Stimulated activated naive CD8-positive, alpha-beta T cell treated with anti-CD3 and anti-CD28 coated beads, Interleukin-15, Interleukin-2, amounts not matched to agents 100 U/mL and 50 U/mL, for 24 hours (primary cell): ENCODE measurements at places on chromosomes 11 and 22.

GRCh38 chr11:86741839-86742805, 58.2 kb upstream of the PRSS23 start:
- no peak for DNase-seq

GRCh38 chr11:134479206-134480135, 67.4 kb upstream of the B3GAT1 start:
- DNase-seq = no peak

DNA sequence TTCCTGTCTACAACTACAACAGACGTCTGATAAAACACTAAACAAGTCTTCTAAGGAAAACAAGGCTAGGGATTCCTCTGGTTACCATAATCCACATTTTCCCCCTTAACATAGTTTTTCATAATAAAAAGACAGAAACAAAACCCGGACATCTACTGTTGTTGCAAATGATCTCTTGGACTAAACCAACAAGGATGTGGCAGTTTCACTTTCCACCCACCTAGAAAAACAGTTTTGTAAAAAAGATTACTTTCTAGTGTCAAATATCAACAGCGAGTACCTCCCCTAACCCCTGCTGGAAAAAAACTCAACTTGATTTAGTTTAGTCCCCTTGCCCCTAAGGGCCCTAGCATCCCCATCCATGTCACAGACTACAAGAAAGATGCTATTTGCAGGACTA, 5.4 kb downstream of the GNG3 start:
- no peak for DNase-seq

DNA sequence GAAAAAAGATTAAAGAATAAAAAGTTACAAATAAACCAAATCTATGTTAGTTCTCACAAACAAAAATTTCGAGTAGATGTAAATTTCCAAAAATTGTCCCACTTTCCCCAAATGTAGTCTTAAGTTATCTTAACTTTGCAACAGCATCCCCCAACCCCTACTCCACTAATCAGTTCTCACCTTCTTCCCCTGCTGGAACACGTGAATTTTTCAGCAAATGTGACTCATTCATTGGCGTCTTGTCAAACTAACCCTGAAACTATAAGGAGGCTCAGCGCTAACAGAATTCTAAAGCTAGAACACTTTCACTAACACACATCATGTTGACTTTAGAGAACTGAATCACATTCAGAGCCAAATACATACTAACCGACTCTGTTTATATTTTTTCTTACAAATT, 46.1 kb downstream of the PHF21A start:
- no peak for DNase-seq

DNA sequence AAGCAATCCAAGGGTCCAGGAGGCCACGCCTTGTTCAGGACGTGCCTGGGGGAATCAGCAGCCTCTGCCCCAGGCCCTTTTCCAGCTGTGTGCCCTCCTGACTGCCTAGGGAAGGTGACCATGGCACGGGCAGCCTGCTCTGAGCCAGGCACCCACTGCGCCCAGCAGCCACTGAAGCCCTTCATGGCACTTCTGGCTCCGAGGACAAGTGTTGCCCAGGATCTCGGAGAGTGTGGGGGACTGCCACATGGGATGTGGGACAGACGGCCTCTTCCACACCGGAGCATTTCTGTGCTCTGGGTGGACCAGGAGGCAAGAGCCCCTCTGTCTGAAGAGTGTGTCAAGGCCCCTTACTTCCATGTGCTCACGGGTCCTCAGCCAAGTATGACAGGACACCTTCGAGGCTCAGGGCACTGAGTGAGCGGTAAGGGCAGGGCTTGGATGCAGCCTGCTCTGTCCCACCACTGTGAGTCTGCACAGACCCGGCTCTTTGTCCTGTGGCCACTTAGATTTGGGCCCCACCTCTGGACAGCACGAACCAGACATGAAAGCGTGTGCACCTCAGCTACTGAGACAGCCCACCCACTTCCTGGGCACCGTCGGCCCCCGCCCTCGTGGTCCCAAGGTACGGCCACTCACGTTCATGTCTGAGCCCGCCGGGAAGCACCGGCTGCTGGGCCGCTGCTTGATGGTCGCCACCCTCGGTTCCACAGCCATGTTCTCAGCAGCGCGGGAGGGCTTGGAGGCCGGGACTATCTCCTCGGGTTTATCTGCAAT, 93.6 kb downstream of the CTTN start:
- DNase-seq = no peak

GRCh38 chr22:35053060-35053835, 12.7 kb upstream of the ISX start:
- no peak for DNase-seq

DNA sequence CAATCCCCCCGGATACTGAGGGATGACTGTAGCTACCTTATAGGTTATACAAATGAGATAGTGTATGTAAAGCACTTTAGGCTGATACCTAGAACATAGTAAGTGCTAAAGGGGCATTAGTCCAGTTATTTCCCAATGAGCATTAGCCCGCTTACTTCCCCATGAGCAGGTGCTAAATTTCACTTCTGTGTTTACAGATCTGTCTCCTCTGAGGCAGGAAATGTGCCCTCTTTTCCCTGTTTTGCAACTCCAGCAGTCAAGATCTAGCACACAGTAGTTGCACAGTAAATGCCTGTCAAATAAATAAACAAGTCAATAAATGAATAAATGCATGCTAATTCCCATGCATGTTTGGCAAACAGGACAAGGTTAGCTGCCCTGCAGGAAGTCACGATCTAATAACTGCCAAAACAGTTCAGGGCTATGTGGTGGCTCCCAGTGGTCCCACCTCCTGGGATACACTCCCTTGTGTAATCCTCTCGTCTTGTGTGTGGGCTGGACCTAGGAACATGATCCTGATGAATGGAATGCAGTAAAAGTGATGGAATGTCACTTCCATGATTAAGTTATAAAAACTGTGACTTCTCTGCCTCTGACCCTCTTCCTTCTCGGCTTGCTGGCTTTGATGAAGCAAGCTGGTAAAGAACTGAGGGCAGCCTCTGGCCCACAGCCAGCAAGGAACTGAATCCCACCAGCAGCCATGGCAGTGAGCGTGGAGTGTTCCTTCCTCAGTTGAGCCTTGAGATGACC, 459.0 kb downstream of the SOX6 start:
- DNase-seq = no peak

- no peak for DNase-seq
Measured at GRCh38 chr11:116093481-116094270, 589.5 kb upstream of the CADM1 start.

- DNase-seq = no peak
Measured at GRCh38 chr11:131447277-131447815, 76.9 kb downstream of the NTM start.

- DNase-seq = no peak
Measured at GRCh38 chr11:104106136-104106754, 57.7 kb downstream of the PDGFD start.

GRCh38 chr11:28146123-28146751, 38.0 kb downstream of the METTL15 start:
- no peak for DNase-seq
